ENCODE measurements at places on chromosomes 4 and X. TPM values are rescaled to one million over a fixed set of nuclear protein-coding genes. Genes with fewer than 3 reads are reported as not detected.
A peak's percentile ranks its signal among the peaks of the same experiment; 100 is the strongest.

GRCh38 chr4:74946196-74946595 lies 13.3 kb downstream of the PARM1 start:
- DNase-seq = no peak

DNA sequence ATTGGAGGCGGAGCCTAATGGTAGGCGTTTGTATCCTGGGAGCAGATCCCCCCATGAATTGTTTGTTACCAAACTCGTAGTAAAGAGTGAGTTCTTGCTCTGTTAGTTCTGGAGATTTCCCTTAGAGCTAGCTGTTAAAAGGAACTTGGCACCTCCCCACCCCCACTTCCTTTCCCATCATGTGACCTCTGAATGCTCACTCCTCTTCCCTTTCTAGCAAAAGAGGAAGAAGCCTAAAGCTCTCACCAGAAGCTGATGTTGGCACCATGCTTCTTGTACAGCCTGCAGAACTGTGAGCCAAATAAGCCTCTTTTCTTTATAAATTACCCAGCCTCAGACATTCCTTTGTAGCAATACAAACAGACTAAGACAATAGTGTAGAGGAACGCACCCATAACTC lies 13.8 kb upstream of the ATOH1 start:
- DNase-seq = no peak

DNA sequence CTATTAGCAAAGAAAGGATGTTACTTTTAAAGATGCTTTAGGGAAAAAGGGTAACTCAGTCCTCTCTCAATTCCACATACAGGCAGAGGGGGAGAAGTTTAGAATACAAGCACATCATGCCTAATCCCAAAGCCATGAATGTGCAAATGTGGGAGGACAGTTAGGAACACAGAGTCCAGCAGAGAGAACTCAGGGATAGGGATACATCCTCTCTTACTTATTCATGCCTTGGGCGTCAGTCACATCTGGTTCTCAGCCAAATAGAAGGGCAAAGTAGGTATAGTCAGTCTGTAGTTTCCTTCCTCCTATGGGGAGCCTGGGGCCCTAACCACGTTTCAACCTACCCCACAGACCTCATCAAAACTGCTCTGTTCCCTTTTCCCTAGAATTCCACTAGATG lies 87.8 kb downstream of the GRIA3 start:
- DNase-seq = no peak

- no peak for DNase-seq
Observed at GRCh38 chrX:150007356-150007755, 69.1 kb upstream of the EOLA2 start.

Gene NXF2B
- total RNA-seq = not detected

GRCh38 chr4:82287720-82288119 lies 86.1 kb downstream of the HNRNPD start:
- no peak for DNase-seq

GRCh38 chrX:16196829-16197228 lies 29.5 kb downstream of the MAGEB17 start:
- no peak for DNase-seq

DNA sequence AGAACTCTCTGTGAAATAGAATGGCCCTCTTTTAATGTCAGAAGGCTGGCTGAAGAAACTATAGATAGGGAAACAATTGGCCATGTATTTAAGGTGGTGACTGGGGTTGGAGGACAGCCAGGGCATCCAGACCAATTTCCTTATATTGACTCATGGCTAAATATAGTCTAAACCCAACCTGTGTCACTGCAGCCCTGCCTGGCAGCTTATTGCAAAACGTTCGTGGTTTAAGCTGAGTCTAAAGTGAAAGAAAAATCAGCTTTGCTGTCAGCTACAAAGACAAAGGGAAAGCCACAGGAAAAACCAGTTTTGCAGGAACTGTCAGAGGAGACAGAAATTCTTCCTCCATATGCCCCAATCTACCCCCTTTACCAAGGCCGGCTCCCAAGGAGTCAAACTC lies 902.8 kb upstream of the NDST4 start:
- DNase-seq = no peak

DNA sequence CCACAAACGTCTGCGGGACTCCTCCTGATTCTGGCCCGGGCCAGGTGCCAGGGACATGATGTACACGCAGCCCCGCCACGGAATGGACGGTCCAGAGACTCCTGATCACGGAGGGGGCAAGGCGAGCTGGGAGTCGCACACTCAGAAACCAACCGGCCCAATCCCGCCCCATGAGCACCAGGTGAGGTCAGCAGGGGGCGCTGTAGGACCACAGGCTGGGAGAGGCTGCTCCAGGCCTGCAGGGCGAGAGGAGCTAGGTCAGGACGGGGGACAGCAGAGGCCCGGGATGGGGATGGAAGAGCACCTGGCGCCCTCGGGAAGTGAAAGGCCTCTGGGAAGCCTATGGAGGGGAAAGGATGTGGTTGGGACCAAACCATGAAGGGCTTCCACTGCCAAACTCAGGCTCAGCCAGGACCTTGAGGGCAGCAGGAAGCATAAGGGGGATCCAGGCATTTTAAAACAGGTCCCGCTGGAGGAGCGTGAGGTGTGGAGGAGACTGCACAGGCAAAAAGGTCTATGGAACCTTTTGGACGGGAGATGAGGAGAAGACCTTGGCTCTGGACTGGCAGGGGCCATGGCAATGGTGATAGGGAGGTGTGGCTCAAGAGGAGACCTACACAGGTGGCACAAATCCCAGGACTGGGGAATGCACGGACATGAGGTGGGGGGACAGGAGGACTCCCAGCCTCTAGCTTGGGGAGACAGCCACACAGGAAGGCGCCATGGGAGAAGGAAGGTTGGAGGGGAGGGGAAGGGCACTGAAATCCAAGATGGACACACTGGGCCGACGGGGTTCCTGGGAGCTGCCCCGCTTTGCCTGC lies 79.2 kb downstream of the MTMR1 start:
- DNase-seq = peak; percentile 93

Gene MCF2
- total RNA-seq = not detected

Gene RRAGB
- total RNA-seq = 30.3 TPM

GRCh38 chrX:45385757-45386156 lies 185.1 kb upstream of the DIPK2B start:
- no peak for DNase-seq

Gene MND1
- total RNA-seq = 1.8 TPM

DNA sequence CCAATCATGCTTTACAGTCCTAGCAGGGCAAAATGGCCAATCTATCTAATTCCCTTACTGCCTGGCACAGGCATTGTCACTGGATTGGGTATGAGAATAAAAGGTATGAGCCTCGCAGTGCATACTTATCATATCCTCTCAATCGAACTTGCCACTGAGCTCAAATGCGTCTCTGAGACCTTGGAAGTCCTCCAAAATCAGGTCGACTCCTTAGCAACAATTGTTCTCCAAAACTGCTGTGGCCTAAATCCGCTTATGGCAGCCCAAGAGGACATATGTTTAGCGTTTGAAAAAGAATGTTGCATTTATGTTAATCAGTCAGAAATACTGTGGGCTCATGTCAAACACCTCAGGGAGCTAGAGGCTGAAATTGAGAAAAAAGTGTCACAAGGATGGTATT lies 69.7 kb downstream of the SPIN4 start:
- DNase-seq = no peak

Gene CXCR3
- total RNA-seq = not detected

GRCh38 chrX:20623448-20623847 lies 356.7 kb upstream of the RPS6KA3 start:
- no peak for DNase-seq

- DNase-seq = peak; percentile 57
Observed at GRCh38 chrX:129798888-129799287, 19.1 kb downstream of the SASH3 start.

DNA sequence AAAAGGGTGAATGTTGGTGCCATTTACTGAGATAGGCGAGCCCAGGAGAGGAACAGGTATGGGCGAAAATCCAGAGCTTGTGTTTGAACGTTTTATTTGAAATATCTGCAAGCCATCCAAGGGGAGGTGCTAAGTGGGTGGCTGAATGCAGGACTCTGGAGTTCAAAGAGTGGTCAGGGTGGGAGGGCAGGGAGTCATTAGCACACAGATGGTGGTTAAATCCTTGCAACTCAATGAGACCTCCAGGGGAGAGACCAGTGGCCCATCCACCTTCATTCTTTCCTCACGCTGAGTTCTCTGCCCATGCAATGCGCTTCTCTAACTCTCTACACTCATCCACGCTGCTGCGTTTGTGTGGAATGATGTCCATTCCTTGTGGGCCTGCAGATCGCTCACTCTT lies 101.1 kb downstream of the VCX3B start:
- no peak for DNase-seq

GRCh38 chrX:103628386-103629317 lies at the start of gene TCEAL1:
TCEAL1 (plus strand) TSS chrX:103628975; CDS start chrX:103629917, 942 bp downstream.
- DNase-seq = no peak

GRCh38 chr4:65719635-65720034 lies 49.3 kb upstream of the EPHA5 start:
- no peak for DNase-seq

DNA sequence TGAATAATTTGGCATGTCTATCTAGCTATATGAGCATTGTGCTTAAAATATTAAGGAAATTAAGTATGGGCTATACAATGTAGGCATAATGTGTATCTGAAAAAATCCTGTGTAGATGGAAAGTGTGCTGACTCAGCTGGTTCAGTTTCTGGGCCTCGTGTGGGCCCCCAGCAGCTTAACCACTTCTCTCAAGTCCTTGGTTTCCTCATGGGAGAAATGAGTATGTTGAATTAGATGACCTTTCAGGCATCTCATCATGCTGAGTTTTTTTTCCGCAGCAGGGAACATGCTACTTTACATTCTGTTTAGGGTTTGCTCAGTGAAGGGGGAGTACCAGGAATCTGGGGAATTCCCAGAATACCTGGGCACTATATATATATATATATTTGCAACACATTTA lies 30.5 kb downstream of the RHOH start:
- DNase-seq = no peak

Gene XPNPEP2
- 0.39 TPM for total RNA-seq

- no peak for DNase-seq
Observed at GRCh38 chr4:180052629-180053028, 2190.6 kb upstream of the TENM3 start.

- no peak for DNase-seq
Observed at GRCh38 chrX:151359931-151360871, 36.8 kb upstream of the VMA21 start.

Gene CCDC158
- total RNA-seq = not detected

Gene IL15
- total RNA-seq = 3.8 TPM

DNA sequence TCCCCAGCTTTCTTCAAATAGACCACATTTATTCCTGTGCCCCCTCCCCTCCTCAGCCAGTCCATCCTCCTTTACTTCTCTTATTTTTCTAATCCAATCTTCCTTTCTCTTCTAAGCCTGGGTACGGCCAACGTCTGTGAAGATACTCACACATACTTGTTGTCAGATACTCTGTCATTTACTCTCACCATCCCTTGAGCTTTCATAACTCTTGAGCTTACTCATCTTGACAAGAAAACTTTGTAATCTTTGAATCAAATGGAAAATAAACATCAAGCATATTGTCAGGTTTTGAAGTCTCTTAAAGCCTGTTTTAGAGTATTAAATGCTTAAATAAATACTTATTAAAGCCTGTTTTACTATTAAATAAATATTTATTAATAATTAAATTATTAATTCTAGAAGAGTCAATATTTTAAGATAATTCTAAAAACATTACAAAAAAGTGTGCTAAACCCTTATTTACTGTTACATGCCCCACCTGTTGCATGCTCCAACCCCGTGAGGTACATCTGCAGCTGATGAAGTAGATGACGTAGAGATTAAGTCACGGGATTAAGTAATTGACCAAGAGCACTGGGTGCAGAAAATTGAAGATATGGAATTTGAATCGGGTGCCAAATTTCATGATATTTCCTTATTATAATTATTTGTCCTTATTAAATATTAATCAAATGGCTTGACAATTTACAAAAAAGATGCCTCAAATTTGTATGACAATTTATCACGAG lies 1.5 kb upstream of the TRIML2 start:
- DNase-seq = no peak

Gene CFI
- total RNA-seq = not detected

GRCh38 chrX:18051690-18052089 lies 169.0 kb downstream of the BEND2 start:
- no peak for DNase-seq

Gene F8A3
- 5.6 TPM for total RNA-seq

- DNase-seq = no peak
Observed at GRCh38 chrX:146355440-146355839, 454.1 kb upstream of the CXorf51B start.

DNA sequence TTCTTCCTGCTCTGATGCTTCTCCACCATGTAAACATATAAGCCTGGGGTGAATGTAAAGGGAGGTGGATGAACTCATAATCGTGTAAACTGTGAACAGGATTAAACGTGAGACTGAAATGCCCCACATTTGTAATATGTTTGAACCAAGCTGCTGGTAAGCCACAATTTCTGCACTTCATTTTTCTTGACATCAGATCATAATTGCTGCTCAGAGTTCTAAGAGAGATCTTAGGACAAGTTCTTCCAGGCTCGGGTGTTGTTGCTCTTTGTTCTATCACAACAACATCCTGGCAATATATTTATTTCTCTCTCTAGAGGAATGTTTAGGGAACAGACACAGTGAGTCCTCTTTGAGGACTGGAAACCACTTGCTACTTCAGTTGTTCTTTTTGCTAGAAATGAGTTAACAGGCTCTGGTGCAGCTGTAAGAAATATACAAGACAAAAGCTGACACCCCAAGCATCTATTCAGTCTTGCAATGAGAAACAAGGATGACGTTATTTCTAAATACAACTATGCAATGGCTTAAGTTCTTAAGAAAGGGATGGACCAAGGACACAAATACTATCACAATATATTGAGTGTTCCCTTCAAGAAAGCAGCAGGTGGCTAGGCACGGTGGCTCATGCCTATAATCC lies 59.6 kb downstream of the LNX1 start:
- no peak for DNase-seq

GRCh38 chr4:155587766-155588165 lies 78.9 kb upstream of the GUCY1A1 start:
- DNase-seq = no peak

- no peak for DNase-seq
Observed at GRCh38 chr4:40395908-40396793, 61.0 kb downstream of the CHRNA9 start.

DNA sequence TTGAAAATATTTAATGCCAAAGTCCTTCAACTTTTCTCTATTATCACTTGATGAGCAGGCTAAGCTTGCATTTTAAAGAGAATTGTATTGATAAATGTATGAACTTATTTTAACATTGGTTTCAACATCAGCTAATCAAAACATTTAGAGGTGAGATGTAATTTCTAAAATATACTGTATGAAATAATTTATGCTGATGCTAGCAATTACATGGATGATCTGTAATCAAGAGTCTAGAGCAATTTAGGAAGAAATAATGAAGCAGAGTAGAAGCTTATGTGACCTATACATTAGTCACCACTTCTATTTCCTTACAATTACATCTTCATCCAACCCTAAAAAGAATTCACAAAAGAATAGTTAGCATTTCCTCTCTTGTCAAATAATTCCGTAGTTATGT lies 226.8 kb downstream of the KLHL4 start:
- DNase-seq = no peak

GRCh38 chr4:77581724-77582123 lies 23.9 kb upstream of the CXCL13 start:
- no peak for DNase-seq

GRCh38 chr4:124152132-124152531 lies 560.4 kb downstream of the ANKRD50 start:
- DNase-seq = no peak
